Stimulated activated CD4-positive, alpha-beta T cell treated with anti-CD3 and anti-CD28 coated beads, Interleukin-15, amount 100 ng/mL, for 48 hours (primary cell): ENCODE measurements at places on chromosomes 4 and X.

- DNase-seq, result no peak
Measured at GRCh38 chr4:123449780-123450179, 53.2 kb downstream of the SPRY1 start.

GRCh38 chr4:116537828-116538227 is 547.5 kb downstream of the TRAM1L1 start:
- no peak for DNase-seq

GRCh38 chr4:80586716-80587115 is 251.2 kb downstream of the CFAP299 start:
- DNase-seq, result no peak

DNA sequence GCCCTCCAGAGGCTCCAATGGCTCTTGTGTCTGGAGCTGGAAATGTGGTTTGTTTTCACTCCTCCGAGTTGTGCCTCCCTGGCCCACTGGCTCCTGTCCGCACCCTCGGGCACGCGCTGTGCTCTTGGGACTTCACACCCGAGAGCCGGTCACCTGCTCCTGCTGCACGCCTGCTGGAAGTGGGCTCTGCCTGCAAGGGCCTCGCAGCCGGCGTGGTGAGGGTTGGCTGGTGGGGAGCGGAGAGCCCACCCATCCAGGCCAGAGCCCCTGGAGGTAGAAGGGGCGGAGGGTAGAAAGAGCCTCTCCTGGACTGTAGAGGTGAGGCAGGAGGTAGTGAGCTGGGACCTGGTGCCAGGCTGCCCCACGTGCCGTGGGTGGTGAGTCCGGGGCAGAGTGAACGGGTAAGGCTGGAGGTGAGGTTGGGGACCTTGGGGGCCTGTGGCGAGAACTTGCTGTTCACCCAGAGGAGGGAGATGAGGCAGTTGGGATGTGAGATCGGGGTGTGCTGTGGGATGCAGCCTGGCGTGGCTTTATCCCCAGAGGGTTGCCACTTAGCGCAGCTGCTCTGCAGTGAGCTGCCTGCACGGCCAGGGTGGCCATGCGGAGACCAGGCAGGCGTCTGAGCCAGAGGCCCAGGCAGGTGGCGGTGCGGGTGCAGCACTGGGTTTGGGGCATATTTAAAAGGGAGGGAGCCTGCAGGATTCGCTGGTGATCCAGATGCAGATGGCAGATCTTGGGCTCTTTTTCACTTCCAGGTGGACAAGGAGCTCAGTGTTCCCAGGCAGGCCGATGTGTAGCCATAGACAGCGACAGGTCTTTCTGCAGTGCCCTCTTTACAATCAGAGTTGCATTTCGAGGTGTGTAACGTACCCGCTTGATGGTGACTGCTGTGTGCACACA is 48.8 kb downstream of the PCGF3 start:
- no peak for DNase-seq

GRCh38 chr4:158255727-158256324 is 45.5 kb downstream of the TMEM144 start:
- no peak for DNase-seq

DNA sequence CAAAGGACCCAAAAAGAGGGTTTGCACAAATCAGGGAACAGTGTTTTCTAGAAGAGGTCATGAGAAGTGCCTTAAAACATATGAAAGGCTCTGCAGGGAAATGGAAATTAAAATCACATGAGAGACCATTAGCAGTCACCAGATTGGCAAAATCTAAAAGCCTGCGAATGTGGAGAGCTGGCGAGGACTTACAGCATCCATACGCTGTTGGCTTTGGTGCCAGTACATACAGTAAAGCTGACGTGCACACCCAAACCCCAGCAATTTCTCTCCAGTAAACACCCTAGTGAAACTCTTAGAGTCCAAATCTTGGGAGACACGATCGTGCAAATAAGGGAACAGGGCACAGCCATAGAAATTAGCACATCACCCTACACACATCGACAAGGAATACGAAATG is 25.4 kb upstream of the PPP2R2C start:
- DNase-seq, result no peak

DNA sequence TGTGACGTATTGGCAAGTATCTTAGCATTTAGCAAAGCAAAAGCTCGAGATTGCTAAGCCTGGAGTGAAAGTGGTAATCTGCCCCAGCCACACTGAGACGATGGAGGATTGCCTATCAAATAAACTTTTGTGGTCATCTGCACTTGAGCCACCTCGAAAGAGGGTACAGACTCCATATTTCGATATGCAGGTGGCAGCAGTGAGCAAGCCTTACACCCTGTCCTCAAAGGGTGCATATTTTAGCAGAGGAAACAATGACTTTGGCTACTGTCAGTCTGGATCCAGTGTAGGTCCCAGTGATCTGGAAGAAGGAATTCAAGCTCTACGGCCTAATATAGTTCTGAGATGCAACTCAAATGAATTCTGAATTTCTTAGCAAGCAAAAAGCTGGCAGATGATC is 153.9 kb downstream of the ATG4A start:
- no peak for DNase-seq

DNA sequence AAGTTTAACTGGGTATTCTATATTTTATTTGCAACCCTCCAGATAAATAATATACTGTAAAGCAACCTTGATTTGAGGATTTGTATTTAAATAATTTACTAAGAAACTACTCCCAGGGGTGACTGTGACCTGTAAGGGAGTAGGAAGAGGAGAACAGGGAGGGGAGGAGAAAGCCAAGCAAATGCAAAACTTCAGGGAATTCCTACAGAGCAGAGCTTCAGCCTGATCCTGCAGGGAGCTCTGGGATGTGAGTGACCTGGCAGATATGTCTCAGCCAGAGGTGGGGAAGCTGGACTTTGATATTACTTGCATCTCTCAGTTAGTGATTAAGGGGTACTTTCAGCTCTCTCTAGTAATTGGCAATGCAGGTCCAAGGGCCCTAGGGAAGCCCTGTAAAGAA is 302.0 kb downstream of the FRMPD4 start:
- DNase-seq, result no peak

- no peak for DNase-seq
Measured at GRCh38 chr4:33709247-33709646, 2535.1 kb downstream of the ARAP2 start.

DNA sequence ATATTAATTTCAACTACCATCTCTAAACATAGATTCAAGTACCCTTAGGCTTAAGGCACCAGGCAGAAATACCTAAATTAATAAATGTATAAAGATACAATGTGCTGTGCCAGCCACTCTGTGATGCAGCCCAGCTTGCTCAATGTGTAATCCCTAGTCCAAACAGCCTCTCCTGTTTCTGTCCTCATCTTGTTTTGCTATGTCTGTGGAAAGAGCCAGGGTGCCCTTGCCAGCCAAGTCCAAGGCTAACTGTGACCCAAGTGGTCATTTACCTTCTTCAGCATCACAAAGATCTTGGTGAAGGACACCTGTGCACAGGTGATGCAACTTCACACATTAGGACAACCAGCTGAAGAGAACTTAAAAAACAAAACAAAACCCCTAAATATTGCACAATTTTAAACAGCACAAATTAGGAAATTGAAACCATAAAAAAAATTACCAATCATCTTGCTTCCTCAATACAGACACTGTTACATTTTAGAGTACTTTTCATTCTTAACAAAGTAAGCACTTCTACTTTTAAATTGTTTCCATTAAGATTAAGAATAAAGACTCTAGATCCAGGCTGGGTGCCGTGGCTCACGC is 89.6 kb downstream of the C4orf51 start:
- DNase-seq, result no peak

DNA sequence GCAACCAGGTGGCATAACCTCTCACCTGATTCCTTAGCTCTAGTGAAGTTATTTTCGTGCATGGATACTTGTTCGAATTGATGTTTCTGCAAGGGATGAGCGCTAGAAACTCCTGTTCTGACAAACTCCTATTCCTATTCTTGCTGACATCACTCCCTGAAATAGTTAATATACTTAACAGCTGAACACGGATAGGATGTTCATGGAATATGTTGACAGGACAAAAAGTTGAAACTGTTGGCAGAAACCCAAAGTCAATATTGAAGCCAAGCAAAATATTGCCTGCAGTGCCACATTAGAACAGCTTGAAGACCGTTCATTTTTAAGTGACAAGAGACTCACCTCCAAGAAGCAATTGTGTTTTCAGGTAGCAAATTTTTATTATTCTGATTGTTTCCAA is at the start of gene KLKB1:
Gene KLKB1 (plus strand): TSS at position 287 of the 400 bp plus-strand sequence. CDS start 689 bp downstream, outside the sequence.
- no peak for DNase-seq

GRCh38 chr4:10715696-10716095 is 31.1 kb upstream of the CLNK start:
- no peak for DNase-seq

- DNase-seq, result no peak
Measured at GRCh38 chrX:120310861-120311726, at the start of gene TMEM255A. Gene TMEM255A (minus strand): TSS chrX:120311461. CDS start chrX:120311309, 152 bp downstream.

DNA sequence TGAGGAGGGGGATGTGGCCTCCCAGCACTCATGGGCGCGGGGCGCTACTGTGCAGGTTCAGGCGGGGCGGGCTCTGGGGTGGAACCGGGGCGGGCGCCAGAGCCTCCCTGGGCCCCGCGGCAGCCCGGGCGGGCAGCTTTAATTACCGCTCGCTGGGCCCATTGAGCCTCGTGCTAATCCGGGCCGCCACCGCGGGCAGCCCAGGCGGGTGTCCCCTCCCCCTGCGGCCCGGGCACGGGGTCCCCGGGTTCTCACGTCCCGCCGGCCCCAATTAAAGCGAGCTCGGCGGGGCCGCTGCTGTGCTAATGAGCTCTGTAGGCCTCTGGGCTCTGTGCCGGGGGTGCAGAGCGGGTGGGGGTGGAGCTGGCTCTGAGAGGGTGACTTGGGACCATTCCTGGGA is 22.8 kb upstream of the FGFR3 start:
- no peak for DNase-seq

DNA sequence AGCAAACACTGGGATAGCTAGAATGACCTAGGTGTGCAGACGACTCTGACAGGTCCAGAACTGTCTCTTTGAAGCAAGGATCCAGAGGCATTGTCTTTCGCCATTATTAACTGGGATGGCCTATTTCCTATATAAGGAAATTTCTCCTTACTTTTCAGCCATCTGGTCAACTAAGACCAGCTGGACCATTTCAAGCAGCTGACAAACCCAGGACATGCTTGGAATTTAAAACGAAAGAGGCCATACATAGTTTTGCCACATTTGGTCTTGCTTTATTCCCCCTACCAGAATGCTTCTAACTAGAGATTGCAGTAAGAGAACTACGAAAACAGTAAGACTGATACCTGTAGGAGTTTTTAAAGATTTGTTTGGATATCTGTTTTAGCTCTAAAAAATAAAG is 87.0 kb downstream of the GLRA2 start:
- DNase-seq, result no peak

GRCh38 chrX:15672881-15673280 is 8.3 kb upstream of the CLTRN start:
- no peak for DNase-seq

DNA sequence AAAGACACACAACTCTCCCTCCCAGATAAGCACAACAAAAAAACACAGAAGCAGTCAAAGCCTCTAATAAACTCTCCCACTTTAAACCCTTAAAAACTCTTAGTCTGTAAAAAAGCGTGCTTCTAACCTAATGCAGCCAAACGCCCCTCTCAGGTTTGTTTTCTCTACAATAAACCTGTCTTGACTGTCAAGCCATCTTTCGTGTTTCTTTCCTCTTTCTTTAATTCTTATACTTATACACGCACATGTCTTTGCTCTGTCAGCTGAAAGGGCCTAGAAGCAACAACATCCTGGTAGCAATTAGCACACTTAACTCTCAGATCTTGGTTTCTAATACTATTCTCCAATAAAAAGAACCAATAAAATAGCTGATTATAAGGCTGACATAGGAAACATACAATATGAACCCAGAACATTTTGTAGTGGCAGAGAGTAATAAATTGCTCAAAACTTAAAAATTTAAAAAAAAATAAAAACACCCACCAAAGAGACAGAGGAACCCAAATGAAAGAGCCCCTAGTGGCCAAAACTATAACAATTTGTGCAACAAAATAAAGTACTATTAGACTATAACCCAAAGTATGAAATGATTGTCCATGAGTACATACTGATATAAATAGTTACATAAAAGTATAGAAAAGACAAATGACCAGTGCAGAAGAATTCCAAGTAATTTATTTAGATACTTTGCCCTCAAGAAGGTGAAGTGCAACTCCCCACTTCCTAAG is 440.4 kb upstream of the ADGRL3 start:
- no peak for DNase-seq

DNA sequence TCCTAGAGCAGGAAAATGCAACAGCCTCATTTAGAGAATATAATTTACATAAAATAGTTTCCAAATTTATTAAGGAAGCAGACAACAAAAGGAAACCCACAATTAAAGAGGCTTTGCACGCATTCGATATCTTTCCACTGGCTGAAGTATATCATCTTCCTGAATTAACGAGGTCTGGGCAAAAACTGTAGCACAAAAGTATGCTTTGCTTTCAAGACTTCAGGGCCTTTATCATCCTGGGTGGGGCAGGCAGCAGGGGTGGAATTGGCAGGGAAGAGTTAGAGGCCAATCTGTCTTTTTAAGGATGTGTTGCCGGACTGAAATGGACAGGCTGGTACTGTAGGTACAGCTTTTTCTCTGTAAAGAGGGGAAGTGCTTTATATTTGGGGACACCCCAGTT is 17.0 kb upstream of the STX18 start:
- no peak for DNase-seq

DNA sequence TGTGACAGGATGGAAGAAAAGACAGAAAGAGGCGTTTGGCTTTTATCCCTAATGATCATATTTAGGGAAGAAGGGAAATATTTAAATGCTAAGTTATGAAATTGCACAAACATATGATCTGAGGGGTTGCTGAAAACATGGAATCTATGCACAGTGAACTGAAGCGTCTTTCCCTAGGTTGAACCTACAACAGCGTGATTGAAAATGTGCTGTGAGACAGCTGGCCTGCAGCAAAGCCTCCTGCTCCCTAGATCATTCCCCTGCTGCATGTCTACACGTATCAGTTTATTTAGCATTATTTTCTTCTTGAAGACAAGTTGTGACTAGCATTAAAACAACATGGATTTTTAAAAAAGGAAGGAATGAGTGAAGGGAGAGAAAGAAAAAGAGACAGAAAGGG is 272.5 kb upstream of the TRAM1L1 start:
- no peak for DNase-seq

DNA sequence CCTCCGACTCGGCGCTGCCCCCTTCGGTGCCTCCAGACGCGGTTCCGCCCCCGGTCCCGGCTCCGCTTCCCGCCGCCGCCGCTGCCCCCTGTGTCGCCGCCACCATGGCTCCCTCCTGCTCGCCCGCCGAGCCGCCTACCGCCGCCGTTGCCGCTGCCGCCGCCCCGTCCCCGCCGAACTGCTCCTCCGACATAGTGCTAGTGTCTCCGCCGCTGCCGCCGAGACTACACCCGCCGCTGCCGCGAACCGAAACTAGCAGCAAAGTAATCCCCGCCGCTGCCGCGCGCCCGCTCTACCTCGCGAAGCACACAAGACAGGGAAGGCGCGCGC is 340 bp downstream of the HNRNPD start:
- no peak for DNase-seq

GRCh38 chr4:40176602-40177001 is 20.2 kb upstream of the RHOH start:
- no peak for DNase-seq

- no peak for DNase-seq
Measured at GRCh38 chr4:40493160-40493559, 136.5 kb downstream of the RBM47 start.
